ENCODE measurements at places on chromosomes 7 and 10.

GRCh38 chr7:112462236-112462635 is 12.0 kb downstream of the IFRD1 start:
- DNase-seq = no peak

GRCh38 chr10:32207544-32207943 is 139.4 kb downstream of the EPC1 start:
- no peak for DNase-seq

DNA sequence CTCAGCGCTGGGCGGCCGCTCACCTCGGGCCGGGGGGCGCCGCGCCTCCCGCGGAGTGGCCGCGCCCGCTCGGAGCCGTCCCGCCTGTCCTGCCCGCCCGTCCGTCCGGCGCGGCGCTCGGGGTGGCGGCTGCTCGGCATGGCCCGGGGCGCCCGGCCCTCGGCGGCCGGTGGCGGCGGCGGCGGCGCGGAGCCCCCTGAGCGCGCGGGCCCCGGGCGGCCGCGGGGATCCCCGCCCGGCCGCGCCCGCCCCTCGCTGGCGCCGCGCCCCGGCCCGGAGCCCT is 338 bp downstream of the SDK1 start:
- no peak for DNase-seq

GRCh38 chr10:91519899-91520514 is 109.9 kb downstream of the HECTD2 start:
- DNase-seq = no peak

DNA sequence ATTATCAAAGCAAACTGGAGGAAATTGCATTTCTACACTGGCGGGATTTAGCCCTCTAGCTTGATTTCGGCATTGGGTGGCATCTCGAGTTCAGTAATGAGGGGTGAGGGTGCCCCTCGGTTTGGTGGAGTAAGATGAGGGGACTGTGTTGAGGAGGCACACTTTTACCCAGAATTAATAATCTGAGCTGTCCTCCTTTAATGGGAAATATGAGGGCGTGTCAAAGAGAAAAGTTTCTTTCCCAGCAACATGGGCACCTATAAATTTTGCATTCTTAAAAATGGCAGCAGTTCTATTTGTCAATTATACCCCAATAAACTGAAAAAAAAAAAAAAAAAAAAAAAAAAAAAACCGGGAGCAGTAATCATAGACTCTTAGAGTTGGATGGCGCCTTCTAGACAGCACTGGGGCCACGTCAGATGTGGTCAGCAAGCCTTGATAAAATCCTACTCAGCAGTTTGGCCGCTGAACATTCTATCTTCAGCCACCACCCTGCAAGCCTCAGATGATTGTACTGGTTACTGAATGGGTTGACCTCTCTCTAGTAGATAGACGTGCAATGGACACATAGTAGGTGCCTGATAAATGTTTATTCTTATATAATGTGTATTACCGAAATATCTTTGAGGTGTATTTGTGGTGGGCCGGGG is 931 bp downstream of the PAPSS2 start:
- no peak for DNase-seq

DNA sequence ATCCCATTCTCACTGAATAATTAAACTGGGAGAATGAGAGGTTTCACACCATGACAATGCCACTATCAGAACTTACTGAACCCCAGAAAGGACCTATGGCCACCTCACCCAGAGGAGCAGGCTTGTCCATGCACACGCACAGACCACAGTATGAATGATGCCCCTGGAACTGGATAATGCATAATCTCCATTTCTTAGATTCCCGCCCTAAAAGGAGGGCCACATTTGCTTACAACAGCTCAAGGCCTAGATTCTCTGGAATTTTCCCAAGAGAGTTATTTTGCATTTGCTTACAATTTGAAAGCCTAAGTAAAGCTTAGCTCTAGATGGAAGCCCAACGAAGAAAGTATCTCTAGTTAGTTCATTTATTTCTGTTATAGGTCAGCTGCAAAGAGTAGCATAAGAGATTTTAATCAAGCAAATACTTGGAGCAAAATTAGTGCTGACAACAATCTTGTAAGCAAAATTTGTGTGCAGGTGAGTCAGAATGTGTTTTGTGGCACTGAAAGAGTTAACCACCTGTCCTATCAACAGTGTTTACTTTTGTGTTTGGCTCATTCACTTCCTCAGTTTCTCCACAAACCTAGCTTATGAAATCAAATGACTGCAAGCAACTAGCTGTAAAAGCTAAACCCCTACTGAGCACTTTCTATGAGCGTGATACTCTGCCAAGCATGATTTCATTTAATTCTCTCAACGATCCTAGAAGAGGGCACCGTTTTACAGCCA is 32.1 kb downstream of the ELMO1 start:
- no peak for DNase-seq

GRCh38 chr10:70851597-70852475 is 36.1 kb downstream of the SGPL1 start:
- no peak for DNase-seq

GRCh38 chr7:9890092-9890491 is 1083.6 kb upstream of the PHF14 start:
- no peak for DNase-seq

GRCh38 chr7:140672382-140673062 is at the start of gene ADCK2:
ADCK2 (plus strand) TSS chr7:140672945; CDS start chr7:140673331, 386 bp downstream.
- DNase-seq = peak; percentile 69

DNA sequence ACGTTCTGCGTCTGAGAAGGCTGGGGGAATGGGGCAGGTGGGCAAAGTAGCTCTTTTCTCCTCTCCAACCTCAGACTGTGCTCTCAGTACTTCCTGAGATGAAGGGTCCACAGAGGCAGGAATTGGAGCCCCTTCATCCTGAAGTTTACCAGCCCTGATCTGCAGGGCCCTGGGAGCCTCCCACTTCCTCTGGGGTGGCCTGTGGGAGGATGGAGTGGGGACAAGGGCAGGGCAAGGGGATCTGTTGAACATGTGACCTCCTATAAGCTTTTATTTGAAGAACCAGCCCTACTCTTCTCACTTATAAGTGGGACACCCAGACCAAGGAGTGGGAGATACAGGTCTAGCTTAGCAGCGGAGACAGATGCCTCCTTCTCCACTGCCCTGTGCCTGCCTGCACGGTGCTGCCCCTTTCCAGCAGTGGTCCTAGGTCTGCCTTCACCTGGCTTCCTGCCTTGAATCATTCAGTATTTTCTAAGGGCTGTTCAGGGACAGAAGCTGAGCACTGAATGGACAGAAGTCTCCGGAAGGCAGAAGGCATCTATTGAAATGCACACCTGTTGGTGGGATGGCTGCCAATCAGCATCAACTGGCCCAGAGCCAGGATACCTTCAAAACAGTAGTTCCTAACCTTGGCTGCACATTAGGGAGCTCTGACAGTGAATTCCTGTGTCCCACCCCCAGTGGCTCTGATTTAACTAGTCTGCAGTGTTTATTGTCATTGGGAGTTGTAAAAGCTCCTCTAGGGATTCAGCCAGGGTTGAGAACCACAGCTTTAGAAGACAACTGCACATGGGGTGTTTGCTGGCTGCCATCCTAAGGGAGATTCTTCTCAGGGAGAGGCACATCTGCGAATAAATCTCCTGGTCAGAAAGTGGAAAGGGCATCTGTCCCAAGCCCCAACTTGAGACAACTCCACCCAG is 2.7 kb upstream of the ARHGAP22 start:
- DNase-seq = no peak

- no peak for DNase-seq
Observed at GRCh38 chr10:47167591-47167990, 132.4 kb upstream of the GDF10 start.

DNA sequence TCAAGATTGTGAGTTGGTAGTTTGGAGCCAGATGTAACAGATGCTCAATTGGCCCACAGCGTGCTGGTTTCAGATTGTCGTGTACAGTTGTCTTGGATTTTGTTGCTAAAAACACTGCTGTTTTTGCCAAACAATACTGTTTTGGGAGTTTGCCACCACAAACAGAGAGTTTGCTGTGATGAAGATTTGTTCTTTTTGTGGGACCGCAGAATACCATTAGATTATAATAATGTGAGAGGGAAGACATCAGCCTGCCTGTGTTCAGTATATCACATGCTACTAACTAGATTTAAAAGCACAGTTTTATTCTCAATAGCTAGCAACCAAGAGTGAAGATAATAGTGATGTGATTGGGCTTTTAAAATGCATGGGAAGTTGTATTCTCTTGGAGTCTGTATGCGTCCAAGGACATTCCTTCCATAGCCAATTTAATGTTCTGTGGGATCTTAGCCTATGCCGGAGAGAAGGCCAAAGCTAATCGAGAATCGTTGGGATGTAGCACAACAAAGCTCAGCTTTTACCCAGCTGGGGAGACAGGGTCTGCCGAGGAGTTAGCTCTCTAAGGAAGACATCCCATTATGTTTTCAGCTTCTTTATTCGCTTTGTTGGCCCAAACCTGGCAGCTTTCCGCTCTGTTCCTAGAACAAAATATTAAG is 18.7 kb upstream of the ITGA8 start:
- no peak for DNase-seq

DNA sequence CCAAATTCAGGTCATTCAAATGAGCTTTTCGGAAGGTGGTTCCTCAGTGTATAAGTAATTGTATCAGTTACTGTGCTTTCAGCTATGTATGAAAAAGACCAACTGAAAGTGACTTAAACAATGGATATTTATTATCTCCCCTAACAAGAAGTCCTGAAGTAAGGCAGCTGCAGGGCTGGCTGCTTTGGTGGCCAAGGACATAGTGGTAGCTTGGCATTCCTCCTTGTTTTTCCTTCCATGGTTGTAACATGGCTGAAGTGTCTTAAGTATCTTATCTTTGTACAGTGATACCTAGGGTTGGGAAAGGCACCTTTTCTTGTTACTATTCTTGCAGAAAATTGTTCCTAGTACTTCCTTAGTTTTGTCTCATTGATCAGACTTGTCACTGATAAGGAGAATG is 21.4 kb downstream of the EXOC4 start:
- DNase-seq = no peak

DNA sequence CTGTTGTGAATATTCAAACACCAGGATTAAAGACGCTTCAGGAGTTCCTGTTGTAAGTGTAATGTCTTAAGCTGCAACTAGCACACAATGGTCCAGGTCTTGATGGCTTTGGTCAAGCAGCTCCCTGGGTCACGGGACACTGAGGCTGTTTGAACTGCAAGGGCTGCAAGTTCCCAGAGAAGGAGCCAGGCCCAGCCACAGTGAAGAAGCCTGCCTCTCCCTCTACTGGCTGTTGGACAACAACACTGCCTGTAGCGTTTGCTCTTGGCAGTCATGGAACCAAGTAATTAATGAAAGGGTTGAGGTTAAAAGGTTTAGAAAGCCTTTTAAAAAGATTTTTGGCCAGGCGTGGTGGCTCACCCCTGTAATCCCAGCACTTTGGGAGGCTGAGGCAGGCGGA is 31.9 kb upstream of the GUSB start:
- DNase-seq = peak; percentile 1

DNA sequence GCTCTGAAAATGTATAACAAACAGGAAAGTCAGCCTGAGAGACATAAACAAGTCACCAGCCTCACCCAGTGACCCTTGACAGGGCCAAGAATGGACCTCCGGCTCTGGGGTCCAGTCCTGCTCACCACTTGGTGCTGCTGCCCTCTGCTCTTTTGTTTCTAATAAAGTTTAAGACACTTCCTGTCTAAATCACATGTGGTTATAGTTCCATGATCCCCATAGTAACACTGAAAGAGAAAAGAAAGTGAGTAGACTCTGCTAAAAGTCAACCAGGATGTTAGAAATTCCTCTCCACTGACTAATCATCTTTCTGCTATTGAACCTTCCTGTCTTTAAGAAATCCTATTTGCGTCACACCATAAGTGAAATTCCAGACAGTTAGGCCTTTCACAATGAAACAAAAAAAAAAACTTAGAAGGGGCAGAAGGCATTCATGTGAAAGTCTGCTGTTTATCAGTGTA is 179.2 kb upstream of the BET1 start:
- no peak for DNase-seq

DNA sequence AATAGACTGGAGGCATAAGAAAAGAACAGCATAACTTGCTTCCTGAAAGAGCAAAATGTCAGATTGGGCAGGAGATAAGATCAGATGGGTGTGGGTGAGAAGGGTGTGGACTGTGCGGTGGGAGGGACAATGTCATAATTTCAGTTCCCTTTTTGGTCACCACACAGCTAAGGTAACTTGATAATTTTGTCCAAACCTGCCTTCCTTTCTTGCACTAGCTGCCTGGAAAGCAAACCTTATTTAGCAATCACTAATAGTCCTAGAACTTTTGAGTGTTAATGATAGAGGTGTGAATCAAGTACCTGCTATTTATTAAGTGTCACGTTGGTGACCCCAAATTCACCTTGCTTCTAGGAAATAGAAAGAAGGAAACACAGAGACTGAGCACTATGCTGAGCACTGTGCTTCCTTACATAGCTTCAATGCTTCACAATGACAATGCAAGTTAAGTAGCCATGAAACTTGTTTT is 72.4 kb upstream of the SP4 start:
- no peak for DNase-seq

DNA sequence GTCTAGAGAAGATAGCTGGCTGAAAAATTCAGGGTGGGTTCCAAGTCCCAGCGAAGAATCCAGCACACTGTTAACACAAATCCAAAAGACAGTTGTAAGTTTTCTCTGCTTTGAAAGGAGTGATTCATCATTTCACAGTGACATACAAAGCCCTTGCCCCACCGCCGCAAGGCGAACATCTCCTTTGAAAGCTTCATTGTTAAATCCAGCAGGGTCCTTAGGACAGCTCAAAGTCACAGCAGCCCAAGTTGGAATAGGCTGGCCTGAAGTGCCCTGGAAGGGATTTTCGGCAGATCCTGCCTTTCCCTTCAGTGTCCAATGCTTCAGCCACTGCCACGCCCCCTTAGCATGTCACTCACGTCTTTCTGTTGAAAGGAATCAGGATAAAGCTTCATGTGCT is 526.1 kb downstream of the CALN1 start:
- DNase-seq = no peak

DNA sequence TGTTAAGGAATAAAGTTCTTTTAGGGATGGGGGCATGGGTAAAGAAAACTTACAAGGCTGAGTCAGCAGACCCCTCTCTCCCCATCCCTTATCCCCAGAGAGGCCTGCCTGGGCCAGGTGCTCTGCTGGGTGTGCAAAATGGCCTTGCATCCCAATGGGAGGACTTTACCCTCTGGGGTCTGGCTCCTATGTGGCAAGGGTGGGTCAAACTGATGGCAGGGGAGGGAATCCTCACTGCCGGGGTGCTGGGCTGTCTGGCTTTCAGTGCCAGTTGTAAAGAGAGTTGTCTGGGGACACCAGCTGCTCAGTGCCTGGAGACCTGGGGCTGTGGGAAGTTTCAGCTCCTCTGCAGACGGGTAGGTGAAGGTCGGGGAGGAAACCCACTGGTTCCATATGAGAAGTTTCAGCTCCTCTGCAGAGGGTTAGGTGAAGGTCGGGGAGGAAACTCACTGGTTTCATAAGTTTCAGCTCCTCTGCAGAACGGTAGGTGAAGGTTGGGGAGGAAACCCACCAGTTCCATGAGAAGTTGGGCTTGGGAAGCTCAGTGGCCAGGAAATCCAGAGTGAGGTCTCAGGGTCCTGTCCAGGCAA is 127.2 kb upstream of the PODXL start:
- DNase-seq = no peak

DNA sequence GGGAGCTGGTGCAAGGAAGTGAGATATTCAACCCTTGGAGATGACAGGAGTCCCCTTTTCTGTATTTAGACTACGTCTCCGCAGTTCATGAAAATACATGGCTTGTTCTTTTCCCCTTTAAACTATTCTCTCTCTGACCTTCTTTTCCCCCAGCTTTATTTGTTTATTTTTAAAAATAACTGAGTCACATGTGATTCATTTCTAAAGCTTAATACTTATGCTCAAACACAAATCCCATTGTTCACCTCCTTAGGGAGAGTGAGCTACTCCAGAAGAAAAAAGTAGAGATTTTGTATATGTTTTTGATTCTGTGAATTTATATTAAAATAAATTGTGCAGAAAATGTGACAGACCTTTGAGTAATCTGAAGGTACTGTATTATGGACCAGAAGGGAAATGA is 35.9 kb upstream of the FZD1 start:
- no peak for DNase-seq

GRCh38 chr10:123926401-123927264 is 35.0 kb upstream of the CPXM2 start:
- no peak for DNase-seq
